Right cardiac atrium (tissue), 5 donors: ENCODE measurements at places on chromosomes 5 and 9. TPM values are rescaled to one million over a fixed set of nuclear protein-coding genes. Genes with fewer than 3 reads are reported as not detected.

Gene PCDHGA1
- 0.70 TPM for polyA plus RNA-seq

DNA sequence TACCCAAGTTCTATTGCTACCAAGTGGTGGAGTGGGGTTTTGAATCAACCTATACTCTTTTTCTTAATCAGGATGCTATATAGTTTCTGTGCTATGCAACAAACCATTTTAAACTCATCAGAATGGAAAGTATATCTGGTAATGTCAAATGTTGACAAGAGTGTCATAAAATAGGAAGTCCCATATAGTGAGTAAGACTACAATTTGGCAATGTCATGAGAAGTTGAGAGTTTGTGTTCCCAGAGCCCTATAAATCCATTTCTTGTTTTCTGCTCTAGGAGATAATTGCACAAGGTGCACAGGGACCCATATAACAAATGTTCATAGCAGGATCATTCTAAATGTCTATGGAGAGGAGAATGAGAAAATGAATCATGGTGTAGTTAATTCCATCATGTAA, 109.8 kb upstream of the TXNDC8 start:
- no peak for DNase-seq

- no peak for DNase-seq
Observed at GRCh38 chr5:59216841-59217240, 634.0 kb downstream of the RAB3C start.

Gene ROPN1L
- 0.93 TPM for polyA plus RNA-seq

Gene PRUNE2
- 11.7 TPM for polyA plus RNA-seq

GRCh38 chr9:108241384-108242073, 614.3 kb downstream of the ACTL7B start:
- DNase-seq: no peak

GRCh38 chr5:9056046-9056445, 489.8 kb downstream of the SEMA5A start:
- DNase-seq: no peak

DNA sequence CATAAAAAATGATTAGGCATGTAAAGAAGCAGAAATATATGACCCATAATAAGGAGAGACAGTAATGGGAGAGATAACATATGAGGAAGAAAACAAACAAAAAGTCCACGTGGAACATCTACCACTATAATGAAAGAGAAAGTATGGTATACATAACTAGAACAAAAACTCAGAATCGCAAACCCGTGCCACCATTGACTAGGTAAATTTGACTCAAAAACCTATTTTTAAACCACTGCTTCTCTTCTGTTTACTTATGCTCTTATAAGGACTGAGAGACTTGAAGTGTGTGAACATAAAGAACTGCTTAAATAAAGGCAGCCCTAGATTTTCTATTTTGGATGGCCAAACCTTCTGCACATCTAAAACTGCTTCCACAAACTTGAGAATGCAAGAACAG, 330.7 kb downstream of the CAAP1 start:
- no peak for DNase-seq

DNA sequence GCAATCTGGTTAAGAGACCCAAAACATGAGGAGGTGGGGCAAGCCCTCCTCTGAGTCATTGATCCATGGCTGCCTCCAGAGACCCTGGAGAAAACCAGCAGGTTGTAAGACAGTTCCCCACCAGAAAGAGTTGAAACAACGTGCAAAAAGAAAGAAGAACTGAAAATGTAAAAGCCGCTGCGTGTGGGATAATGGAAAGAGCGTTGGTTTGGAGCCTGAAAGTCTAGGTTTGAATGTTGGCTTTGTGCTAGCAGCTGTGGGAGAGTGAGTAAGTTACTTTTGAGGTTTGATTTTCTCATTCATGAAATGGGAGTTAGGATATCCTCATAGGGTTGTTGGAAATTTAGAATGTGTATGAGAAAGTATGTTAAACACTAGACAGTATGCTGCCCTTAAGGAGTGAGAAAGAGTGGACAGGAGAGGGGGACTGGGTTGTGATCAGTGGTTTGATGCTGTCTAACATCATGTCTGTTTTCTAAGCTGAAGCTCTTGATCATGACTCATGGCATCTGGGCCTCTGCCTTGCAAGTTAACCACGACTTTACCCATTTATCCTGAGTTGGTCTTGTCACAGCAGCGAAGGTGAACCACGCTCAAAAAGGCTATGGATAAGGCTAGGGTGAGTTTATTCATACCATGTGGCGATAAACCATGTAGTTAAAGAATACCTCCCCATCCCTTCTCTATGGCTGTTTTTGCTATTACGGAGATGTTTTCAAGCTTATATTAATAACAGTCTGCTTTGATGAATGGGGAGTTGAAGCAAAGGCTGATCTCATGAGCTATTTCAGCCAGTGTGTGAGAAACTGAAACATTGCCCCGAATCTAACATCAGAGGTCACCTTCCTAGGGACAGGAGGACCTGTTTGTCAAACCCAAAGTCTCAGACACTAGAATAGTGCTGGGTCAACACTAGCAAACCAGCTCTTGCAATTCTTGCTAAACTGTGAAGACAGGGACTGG, 41.3 kb downstream of the ZNF366 start:
- no peak for DNase-seq

DNA sequence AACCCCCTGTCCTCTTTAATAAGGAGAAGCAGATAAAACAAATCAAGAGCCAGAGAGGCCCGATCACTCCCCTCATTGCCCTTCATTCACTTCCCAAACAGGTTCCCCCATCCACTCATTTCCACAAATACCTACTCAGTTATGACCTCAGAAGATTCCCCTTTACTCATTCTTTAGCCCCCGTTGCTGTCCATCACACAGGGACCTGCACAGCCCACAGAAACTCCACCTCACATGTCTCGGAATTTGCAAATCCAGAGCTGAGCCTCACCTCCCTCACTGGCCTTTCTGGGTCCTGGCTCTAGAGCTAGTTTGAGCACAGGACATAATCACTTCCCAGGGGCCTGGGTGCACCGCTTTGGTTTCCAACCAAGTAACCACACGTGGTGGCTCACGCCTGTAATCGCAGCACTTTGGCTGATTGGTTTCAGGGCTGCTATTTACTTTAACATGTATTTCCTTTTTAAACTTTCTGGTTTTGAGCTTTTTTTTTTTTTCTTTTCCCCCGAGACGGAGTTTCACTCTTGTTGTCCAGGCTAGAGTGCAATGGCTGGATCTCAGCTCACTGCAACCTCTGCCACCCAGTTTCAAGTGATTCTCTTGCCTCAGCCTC, 17.8 kb downstream of the ATP6V0E1 start:
- DNase-seq: no peak

Gene AFAP1L1
- polyA plus RNA-seq: 26.2 TPM

GRCh38 chr5:3024126-3024525, 272.6 kb upstream of the IRX2 start:
- no peak for DNase-seq

- no peak for DNase-seq
Observed at GRCh38 chr5:101346447-101346846, 443.4 kb upstream of the ST8SIA4 start.
